Psoas muscle (tissue), 8 donors: ENCODE measurements at places on chromosomes 5 and 9. TPM values are rescaled to one million over a fixed set of nuclear protein-coding genes. Genes with fewer than 3 reads are reported as not detected.

GRCh38 chr9:115524453-115525059 lies 406.6 kb upstream of the TNC start:
- no peak for DNase-seq

- DNase-seq = no peak
These were observed 25.4 kb upstream of the RASGRF2 start for GRCh38 chr5:80934751-80935150.

- no peak for DNase-seq
These were observed 41.3 kb downstream of the LNPEP start for GRCh38 chr5:96977228-96977627.

GRCh38 chr5:52743970-52744369 lies 43.7 kb upstream of the ITGA1 start:
- DNase-seq = no peak

- DNase-seq = no peak
These were observed 2.4 kb downstream of the SYK start for GRCh38 chr9:90803860-90804593.

PCDHA10 gene
- total RNA-seq = 0.11 TPM

TAF11L5 gene
- not detected for total RNA-seq

TIMD4 gene
- total RNA-seq = not detected

OR1Q1 gene
- not detected for total RNA-seq

ARID3C gene
- total RNA-seq = 0.16 TPM
